NCI-H82 (cell line): ENCODE measurements at places on chromosomes 2 and 18.

DNA sequence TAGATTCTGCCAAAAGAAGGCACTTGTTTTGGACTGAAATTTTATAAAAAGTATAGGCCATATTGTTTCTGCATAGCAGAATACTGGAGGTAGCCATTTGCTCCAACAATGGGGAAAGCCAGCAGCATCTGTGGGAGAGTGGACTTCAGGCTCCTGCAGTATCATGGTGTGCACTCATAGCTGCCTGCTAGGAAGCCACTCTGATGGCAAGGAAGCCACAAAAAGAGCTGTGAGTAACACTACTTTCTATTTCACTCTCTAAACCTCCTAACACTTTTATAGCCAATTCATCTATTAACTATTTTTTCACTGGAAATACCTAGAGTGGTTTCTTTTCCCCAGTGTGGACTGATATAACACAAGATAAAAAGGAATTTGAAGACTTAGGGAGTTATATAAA is 144.4 kb upstream of the KCNJ3 start:
- no peak for DNase-seq

DNA sequence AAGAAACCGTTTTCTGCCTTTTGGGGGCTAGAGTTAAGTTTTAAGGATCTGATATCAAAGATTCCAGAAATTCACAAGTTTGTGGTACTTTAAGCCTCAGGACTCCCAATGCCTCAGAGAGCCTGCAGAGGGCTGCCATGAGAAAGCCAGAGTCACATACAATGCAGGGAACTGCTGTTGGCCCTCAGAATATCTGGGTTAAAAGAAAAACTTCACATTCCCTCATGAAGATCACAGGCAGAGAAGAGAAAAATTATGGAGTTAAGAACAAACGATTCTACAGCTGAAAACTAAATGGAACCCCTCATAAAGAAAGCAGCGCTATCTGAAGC is 39.5 kb downstream of the HDAC4 start:
- no peak for DNase-seq

- no peak for DNase-seq
Measured at GRCh38 chr2:132463719-132464118, 47.1 kb downstream of the GPR39 start.

GRCh38 chr2:200278694-200279316 is 27.7 kb upstream of the SPATS2L start:
- DNase-seq = no peak

DNA sequence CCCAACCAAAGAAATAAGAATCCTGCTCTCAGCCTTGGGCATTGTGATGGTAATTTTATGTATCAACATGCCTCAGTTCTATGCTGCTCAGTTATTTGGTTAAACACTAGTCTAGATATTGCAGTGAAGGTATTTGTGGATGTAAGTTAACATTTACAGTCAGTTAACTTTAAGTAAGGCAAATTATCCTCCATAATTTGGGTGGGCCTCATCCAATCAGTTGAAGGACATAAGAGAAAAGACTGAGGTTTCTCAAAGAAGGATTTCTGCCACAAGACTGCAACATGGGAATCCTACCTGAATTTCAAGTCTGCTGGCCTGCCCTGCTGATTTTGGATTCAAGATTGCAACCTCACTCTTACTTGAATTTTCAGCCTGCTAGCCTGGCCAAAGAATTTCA is 975.5 kb upstream of the ACVR2A start:
- no peak for DNase-seq

GRCh38 chr2:28648147-28648546 is 103.5 kb upstream of the PPP1CB start:
- DNase-seq = no peak

DNA sequence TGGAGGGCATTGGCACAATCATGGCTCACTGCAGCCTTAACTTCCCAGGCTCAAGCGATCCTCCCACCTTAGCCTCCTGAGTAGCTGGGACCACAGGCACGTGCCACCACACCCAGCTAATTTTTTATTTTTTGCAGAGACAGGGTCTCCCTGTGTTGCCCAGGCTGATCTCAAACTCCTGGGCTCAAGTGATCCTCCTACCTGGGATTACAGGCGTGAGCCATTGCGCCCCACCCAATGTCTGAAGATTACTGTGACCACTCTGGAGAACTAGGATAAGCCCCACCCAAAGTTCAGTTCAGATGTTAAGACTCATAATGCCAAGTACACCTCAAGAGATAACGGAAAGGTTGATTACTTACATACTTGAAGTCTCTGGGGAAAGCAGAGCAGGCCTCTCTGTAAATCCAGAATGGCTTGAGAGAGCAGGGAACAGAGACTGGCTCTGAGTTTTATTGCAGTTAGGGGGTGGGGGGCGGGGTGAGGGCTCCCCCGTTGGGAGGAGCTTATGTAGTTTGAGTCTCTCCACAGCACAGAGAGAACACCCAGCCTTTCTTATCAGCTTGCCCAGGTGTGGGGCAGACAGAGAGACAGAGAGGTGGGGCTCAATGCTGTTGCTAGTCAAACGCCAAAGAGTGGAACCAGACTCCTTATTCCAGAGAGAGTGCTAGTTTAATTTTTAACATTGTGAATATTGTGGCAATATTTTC is 26.5 kb upstream of the ERICH2 start:
- DNase-seq = no peak

GRCh38 chr2:176121190-176122051 is 1.1 kb upstream of the HOXD9 start:
- no peak for DNase-seq

GRCh38 chr18:50465211-50466153 is 90.6 kb downstream of the SKA1 start:
- no peak for DNase-seq

GRCh38 chr2:233371641-233372040 is 17.3 kb downstream of the DGKD start:
- DNase-seq = no peak

GRCh38 chr18:24662412-24662821 is 202.0 kb downstream of the HRH4 start:
- no peak for DNase-seq

DNA sequence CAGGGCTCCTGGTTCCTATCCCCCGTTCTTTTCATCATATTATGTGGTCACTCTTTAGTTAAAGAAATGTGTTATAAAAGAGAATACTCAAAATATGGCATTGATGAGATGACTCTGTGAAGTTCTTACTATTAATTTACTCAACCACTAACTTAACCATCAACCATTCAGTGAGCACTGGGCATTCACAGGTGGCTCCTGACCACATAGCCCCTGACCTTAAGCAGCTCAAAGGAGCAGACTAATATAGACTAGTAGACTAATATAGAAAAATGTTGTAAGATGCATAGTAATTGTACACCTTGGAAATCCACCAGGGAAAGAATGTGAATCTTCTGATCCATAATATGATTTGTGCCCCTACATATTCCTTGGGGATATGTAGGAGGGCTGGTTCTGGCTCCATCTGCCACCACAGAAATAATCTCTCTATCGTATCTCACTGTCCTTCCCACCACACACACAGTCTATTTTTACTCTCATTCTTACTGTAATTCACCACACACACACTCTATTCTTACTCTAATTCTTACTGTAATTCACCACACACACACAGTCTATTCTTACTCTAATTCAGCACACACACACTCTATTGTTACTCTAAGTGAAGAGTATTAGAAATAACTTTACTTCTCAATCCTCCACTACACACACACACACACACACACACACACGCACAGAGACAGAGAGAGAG is 188.9 kb upstream of the ITGA4 start:
- DNase-seq = peak; percentile 64

- DNase-seq = no peak
Measured at GRCh38 chr2:159382447-159383028, 96.0 kb upstream of the WDSUB1 start.

- peak; percentile 88 for DNase-seq
Measured at GRCh38 chr2:72917138-72917876, at the start of gene EMX1. Gene EMX1, plus strand, starts transcription at chr2:72917519. Its CDS starts 334 bp downstream, at chr2:72917853.

DNA sequence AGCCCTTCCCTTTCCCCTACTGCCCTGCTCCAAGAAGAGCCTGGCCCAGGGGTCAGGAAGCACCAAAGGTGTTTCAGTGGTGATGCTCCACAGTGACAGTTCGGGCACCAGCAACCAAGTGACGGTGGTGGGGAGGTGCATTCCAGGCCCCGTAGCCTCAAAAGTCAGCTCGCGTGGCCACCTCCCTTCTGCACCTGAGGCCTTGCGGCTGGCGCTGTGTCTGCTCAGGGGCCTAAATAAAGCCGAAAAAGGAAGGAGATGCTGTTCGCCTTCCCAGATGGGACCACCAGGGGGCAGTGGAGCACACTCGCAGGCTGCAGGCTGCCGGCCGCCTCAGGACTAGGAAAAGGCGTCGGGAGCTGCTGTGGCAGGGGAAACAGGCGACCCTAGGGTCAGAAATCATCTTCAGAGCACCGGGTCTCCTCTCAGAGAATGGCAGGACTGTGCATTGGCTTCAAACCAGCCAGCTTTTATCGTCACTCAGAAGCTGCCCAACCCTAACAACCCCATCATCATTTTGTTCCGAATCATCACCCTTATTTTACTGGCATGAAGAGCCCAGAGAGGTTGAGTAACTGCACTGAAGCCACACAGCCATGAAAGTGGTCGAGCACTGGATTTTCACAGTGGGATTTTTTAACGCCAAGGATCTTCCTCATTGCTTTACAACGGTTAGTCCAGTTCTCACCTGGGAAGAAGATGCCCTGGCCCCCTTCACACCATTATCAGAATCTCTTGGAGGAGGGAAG is 213.0 kb upstream of the CELF4 start:
- DNase-seq = peak; percentile 85

- no peak for DNase-seq
Measured at GRCh38 chr2:26704441-26704977, 12.0 kb downstream of the KCNK3 start.

GRCh38 chr18:23609390-23610023 is 23.2 kb upstream of the NPC1 start:
- DNase-seq = no peak

GRCh38 chr2:201255408-201256033 is 4.8 kb upstream of the CASP8 start:
- no peak for DNase-seq

GRCh38 chr2:32064021-32064601 is 755 bp downstream of the SPAST start:
- peak; percentile 53 for DNase-seq

- DNase-seq = no peak
Measured at GRCh38 chr18:3236470-3236869, 11.1 kb upstream of the MYL12A start.

DNA sequence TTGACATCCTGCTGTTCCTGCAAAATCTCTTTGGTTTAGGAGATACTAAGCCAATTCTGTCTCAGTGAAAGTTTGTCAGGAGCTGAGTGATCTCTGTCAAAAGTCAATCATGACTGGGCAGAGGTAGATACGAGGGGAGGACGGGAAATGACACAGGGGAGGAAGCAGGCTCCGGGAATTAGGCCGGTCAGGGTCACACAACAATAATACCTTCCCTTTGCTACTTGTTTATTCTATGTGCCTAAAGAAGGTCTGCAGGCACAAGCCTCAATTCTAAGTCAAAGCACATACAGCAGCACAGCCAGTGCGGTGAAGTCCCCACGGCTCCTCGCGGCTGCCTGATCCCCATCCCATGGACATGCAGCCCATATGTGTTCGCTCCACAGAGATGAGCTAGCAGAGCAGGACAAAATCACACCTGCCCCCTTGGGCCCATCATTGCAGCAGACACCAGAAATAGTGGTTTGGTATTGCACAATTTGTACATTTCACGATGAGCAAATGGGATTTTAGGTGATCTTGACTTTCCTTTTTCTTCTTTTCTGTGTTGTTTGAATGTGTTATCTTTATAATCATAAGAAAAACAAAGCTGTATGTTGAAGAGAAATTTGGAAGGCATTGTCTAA is 141.4 kb downstream of the VAPA start:
- DNase-seq = no peak

DNA sequence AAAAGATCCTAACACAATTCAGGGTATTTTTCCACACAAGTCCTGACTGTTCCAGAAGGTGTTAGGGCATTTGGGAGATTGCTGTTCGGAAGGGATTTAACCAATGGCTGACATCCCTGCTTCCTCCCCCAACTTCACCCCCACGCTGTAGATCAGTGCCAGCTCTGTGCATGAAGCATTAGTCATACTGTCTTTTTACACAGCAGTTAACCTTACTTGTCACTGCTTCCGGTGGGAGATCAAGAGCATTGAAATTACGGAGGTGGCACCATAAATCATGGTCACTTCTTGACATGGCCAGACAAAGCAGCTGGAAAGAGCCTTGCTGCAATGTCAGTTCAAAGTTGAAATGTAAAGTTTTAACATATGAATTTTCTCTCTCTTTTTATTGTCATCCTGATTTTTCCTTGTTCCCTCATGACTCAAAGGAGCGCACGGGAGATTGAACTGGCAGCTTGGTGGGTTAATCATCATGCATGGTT is 70.2 kb downstream of the HRH4 start:
- DNase-seq = peak; percentile 50

GRCh38 chr2:191250400-191250799 is 5.2 kb downstream of the MYO1B start:
- DNase-seq = no peak

GRCh38 chr2:227612546-227613271 is 1.9 kb downstream of the SCYGR3 start:
- DNase-seq = no peak

GRCh38 chr18:60809937-60810336 is 437.4 kb upstream of the MC4R start:
- no peak for DNase-seq

- DNase-seq = no peak
Measured at GRCh38 chr2:72191441-72191840, 43.8 kb upstream of the CYP26B1 start.

GRCh38 chr18:28411806-28412205 is 234.9 kb upstream of the CDH2 start:
- no peak for DNase-seq
